ENCODE measurements at places on chromosomes 16 and 17. TPM values are rescaled to one million over a fixed set of nuclear protein-coding genes. Genes with fewer than 3 reads are reported as not detected.
A peak's percentile ranks its signal among the peaks of the same experiment; 100 is the strongest.

- no peak for DNase-seq
Measured at GRCh38 chr16:82201926-82202325, 31.9 kb upstream of the MPHOSPH6 start.

DNA sequence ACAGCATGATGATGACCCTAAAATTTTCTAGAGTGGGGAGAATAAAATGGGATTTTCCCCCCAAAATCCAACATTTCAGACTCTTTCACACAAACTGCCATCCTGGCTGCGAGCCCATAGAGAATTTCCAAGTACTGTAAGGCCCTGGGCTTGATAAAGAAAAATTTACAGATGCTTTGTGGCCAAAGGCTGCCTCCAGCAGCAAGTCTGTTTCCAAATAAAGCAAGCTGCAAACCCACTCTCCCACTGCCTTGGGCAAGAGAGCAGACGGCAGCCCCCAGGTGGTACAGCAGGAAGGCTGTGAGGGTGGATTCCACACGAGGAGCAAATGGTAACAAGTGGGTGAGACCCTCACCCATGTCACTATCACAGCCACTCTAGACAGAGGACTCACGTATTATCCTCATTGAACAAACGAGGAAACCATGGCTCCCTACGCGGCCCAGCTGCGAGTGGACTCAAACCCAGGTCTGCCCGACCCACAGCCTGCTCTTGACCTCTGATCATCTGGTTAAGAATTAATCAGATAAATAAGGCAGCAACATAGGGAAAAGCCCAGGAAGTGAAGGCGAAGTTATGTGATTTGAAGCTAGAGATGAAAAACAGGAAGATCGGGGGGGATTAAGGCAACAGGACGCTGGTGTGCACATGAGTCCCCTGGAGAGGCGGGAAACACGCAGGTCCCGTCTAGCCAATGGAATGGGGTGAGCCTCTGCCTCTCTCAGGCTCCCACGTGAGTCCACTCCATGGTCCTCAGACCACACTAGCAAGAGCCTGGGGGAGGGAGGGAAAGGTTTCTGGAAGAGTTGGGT lies 37.4 kb downstream of the AXIN2 start:
- DNase-seq: peak; percentile 8

- no peak for DNase-seq
Measured at GRCh38 chr16:1877089-1877488, 5.1 kb upstream of the MEIOB start.

DNA sequence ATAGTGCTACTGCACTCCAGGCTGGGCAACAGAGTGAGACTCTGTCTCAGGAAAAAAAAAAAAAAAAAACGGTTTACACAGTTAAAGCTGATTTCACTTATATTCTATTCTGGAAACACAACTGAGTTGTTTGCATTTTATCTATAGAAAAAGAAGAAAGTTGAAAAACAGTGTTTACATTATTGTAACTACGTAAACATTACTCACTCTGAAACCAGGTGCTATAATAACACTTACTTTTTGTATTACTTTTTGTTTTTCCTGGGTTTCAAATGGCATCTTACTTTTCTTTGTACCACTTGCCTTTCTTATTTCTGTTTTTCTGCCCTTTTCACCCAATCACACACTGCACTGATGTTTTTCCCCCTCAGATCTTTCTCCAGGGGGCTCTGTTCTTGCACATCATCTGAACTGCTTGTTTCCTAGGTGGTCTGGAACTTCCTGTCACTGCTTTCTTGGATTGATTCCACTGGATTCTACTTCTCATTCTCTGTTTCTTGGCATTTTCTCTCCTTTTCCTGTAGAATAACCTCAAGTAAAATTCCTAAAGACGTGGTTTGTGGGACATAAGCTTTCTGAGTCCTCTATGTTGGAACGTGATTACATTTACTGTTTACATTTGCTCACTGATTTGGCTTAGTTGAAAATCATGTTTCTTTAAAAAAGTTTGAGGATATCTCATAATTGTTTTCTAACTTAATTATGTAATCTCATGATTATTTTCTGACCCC lies 142.1 kb downstream of the HS3ST3B1 start:
- DNase-seq: no peak

TBC1D3K gene
- not detected for total RNA-seq

DHRS7C gene
- total RNA-seq: not detected

TPSG1 gene
- not detected for total RNA-seq

SLC6A4 gene
- not detected for total RNA-seq

DNA sequence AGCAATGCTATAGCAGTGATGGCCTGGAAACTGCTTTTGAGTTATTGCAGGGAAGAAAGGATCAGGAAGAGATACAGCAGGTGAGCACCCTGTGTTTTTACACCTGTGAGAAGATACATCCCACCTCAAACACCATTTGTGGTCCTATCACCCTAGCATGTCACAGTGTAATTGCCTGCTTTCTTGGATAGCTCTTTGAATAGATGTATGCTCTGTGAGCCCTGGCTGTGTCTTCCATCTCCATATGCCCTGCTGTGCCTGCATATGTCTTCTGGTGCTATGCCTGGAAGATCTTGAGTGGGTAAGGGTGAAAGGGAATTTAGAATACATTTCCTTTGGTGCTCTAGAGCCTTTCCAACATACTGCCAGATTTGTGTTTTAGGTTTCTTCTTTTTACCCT lies 15.5 kb downstream of the HLF start:
- DNase-seq: no peak

DNA sequence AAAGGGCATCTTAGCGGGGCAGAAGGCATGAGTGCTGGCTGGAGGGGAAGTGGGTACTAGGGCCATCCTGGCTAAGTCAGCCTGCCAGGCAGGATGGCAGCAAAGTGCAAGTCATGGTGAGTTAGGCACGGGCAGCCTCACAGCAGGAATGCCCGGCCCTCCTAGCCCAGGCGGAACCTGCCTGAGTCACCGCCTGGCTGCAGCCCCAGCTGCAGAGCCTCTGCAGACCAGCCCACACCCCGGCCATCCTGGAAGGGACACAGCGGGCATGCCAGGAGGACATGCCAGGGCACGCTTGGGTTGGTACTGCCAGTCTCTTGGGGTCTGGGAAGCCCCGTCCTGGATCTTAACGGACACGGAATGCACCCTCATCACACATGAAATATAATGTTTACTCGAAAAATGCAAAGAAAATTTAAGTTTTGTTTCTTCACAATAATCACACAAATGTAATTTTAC lies 5.0 kb upstream of the ALDH3A1 start:
- DNase-seq: peak; percentile 92

DNA sequence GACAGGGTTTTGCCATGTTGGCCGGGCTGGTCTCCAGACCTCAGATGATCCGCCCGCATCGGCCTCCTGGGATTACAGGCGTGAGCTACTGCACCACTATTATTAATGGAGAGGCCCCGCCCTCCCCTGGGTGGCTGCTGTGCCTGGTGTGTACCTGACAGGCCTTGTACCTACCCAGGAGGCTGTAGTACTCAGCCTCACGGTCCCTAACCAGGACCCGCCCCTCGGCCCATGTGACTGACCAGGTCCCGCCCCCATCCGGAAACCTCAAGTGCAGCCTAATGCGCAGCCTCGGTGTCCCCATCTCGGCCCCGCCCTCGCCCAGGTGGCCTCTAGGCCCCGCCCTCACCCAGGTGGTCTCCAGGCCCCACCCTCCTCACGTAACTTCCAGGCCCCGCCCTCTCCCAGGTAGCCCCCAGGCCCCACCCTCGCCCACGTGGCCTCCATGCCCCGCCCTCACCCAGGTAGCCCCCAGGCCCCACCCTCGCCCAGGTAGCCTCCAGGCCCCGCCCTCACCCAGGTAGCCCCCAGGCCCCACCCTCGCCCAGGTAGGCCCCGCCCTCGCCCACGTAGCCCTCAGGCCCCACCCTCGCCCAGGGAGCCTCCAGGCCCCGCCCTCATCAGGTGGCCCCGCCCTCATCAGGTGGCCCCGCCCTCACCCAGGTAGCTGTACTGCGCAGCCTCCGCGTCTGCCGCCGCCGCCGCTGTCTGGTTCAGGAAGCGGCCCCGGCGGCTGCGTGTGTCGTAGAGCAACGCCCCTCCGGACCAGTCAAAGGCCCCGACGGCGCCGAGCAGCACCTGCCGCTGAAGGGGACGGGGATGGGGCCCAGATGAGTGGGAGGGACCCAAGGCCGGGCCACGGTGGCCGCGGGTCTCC lies 31.0 kb downstream of the HASPIN start:
- DNase-seq: no peak

GRCh38 chr17:31803494-31804213 lies 55.4 kb downstream of the COPRS start:
- no peak for DNase-seq

P2RX5 gene
- 21.5 TPM for total RNA-seq

EME1 gene
- 13.9 TPM for total RNA-seq

GRCh38 chr17:40986920-40987319 lies 2.8 kb upstream of the KRT40 start:
- no peak for DNase-seq

GRCh38 chr16:29729116-29729521 lies 16.7 kb downstream of the C16orf54 start:
- DNase-seq: peak; percentile 68

RNF157 gene
- total RNA-seq: 2.8 TPM

ARHGAP44 gene
- total RNA-seq: 0.13 TPM

- DNase-seq: peak; percentile 68
Measured at GRCh38 chr16:54633943-54634362, 296.7 kb upstream of the IRX5 start.

- DNase-seq: no peak
Measured at GRCh38 chr17:34892461-34893249, 68.6 kb downstream of the CCT6B start.

DNA sequence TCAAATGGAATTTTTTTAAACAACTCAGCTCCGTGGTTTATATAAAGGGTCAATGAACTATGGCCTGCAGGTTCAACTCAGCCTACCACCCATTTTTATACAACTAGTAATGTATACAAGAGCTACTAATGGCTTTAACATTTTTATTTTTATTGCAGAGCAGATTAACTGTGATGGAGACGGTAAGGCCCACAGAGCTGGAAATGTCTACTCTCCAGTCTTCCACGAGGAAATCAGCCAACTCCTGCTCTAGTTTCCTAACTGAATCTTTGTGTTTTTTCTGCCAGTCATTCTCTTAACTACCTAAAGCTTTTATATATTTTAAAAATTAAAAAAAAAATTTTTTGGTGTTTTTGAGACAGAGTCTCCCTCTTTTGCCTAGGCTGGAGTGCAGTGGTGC lies 385.1 kb upstream of the MAF start:
- DNase-seq: no peak

DNA sequence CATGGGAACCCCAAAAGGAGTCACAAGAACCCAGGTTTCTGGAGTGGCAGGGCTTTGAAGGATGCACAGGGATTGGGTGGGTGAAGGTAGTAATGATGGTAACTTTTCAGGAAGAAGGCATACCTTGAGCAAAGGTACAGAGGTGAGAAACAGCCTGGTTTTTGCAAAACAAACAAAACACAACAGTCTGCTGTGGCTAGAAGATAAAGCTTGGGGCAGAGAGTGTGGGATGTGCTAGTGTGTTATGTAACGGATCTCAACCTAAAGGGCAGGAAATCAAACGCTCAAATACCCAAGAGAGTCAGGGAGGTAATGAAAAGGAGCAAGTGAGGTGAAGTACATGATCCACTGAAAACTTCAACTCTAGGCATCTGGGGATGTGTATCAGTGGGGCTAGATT lies 4.6 kb downstream of the PTGES3L start:
- DNase-seq: no peak

CACNA1G gene
- total RNA-seq: under 0.01 TPM

DNA sequence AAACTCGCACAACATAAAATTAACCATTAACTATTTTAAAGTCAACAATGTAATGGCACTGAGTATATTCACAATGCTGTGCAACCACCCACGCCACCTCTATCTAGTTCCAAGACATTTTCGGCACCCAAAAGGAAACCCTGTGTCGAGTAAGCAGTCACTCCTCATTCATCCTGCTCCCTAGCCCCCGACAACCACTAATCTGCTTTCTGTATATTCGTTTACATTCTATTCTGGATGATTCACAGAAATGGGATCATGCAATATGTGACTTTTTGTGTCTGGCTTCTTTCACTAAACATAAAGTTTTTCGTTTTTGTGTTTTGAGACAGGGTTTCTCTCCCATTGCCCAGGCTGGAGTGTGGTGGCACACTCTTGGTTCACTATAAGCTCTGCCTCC lies 42.2 kb upstream of the HAPSTR1 start:
- peak; percentile 43 for DNase-seq

DNA sequence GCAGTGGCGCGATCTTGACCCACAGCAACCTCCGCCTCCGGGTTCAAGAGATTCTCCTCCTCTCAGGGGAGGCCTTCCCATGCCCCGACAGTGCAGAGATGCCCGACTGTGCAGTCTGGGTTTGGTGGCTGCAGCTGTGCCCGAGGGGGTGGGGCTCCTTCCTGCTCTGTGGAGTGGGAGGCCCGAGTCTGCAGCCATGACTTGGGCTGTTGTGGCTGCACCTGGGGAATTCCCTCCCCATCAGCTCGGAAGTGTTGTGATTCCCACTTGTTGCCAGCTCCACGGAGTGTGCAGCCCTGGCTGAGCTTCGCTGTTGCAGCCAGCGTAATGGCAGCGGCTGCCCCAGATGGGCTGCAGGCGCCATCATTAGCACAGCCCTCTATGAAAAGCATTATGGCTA lies 66.4 kb upstream of the SMIM36 start:
- peak; percentile 48 for DNase-seq

DNA sequence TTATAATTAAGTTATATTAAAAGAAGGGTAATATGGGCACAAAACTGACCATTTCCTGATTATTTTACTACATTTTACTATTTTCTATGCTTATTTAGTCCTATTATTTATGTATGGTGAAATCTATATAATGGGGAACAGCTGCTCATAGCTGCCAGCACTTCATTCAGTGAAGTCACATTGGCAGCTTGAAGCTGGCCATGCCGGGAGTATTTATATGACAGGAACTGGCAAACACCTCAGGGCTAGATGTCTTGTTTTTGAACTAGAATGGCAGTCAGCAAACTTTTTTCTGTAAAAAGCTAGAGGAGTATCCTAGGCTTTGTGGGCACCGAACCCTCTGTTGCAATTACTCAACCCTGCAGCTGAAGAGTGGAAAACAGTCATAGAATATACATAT lies 104.1 kb downstream of the CDH13 start:
- DNase-seq: no peak

KRT9 gene
- total RNA-seq: not detected

DNA sequence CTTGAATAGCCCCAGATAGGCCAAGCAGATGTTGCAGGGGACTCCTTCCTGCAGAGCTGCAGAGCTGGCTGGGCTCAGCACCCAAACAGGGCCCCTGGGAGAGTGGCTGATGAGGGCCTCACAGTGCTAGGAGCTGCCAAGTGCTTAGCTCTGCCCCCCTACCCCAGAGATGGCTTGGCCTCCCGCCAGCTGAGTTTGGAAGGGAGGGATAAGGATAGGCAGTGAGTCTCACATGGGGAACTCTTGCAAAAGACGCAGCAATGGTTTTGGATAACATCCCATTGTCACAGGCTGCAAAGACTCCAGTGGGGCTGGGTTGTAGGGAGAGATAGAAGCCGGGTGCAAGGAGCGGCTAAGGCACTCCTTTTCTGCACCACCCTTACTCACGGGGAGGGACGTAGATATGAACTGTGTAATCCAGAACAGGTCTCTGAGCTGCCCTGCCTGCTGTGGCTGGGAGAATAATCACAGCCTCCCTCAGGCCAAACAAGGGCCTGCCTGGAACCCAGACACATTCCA lies 52.9 kb upstream of the MAF start:
- no peak for DNase-seq

Measured in LHCN-M2 (cell line).